ENCODE measurements at places on chromosomes 4 and X. TPM values are rescaled to one million over a fixed set of nuclear protein-coding genes. Genes with fewer than 3 reads are reported as not detected.

DNA sequence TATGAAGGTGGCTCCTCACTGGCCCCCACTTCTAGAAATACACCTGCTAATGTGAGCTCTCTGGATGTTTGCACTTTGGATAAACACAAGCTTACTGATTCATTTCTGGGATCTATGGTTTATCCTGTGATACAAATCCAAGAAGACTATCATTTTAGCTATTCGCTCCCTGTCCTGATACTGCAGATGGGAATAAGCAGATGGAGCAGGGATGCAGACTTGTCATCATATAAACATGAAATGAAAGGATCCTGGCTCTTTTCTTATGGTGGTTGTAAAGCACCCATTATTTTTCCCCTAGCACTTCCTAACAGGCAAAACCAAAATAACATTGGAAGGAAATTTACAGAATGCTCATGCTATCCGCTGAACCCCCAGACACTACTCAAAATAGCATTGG is 162.9 kb upstream of the NOCT start:
- DNase-seq = no peak

GRCh38 chrX:30577362-30577991 is at the start of gene TASL:
TSS of gene TASL (minus strand) at chrX:30577766. CDS start at chrX:30560355, 17,411 bp downstream.
- DNase-seq = no peak

GRCh38 chr4:185689407-185689806 is 122.6 kb downstream of the SORBS2 start:
- no peak for DNase-seq

- no peak for DNase-seq
These were observed 54.2 kb downstream of the QRFPR start for GRCh38 chr4:121326597-121326996.

- DNase-seq = no peak
These were observed 18.8 kb upstream of the TMEM131L start for GRCh38 chr4:153447175-153447905.

DNA sequence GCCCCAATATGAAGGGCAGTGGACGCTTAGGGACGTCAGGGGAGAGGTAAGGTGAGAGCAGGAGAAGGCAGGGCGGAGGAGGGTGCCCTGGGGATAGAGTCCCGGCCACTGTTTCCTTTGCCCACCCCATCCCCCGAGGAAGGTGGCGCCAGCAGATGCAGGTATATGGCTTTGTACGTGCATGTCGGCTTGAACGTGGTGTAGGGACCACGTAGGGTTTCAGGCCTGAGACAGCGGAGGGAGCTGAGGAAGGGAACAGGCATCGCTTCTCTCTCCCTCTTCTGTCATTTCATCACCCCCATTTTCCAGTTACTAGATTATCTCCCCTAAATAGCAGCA is 97.9 kb downstream of the PHKA2 start:
- no peak for DNase-seq

DNA sequence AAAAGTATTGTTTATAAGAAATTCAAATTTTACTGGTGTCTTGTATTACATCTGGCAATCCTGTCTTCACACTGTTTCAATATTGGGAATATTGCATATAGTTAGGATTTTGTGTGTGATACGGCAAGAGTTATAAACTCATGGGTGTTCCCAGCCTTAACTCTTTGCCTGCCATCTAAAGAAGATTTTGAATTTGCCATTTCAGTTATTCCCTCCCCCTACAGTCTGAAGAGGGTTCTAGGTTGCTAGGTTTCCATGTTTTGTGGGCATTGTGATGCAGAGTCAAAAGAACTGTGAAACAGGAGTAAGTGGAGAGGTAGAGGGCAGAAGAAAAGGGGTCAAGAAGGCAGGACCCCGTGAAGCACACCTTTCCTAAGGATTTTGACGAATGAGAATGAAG is at the start of gene CPXCR1:
CPXCR1 (plus strand) TSS at position 301 of the 400 bp plus-strand sequence. CDS start 6,190 bp downstream, outside the sequence.
- no peak for DNase-seq

- DNase-seq = no peak
These were observed 4.3 kb downstream of the TMPRSS11E start for GRCh38 chr4:68451246-68452211.

DNA sequence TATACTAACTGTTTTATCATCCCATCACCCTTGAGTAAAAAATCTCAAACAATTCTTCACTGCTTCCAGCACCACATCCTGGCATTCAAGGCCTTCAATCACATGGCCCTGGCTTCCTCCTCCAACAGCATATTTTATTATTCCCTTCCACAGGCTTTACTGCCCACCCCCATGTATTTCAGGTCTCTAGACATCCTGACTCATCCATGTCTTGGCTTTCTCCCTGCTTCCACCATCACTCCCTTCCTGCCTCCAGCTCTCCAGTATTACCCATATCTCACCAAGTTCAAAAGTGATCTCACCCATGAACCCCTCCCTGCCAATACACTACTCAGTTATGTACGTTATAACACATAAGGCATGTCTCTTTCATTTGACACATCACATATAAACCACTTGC is 34.7 kb upstream of the PLAC1 start:
- no peak for DNase-seq

DNA sequence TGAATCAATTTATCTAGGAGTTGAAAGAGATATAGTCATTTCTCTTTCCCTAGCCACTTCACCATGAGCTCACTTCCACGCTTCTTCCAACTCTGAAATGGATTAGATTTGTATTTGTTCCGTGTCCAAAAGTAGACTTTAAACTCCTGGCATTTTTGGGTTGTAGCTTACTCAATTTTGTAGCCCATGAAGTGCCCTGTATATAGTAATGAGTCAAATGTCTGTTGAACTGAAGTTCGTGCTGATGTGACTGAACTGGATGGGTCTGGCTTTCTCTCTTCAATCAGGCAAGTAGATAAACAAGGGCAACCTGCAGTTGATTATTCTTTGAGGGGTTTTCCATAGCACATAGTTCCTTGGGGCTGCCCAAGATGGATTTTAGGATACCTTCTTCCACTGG is 450.6 kb downstream of the SH2D1A start:
- no peak for DNase-seq

- no peak for DNase-seq
These were observed 128.4 kb downstream of the BTC start for GRCh38 chr4:74665876-74666275.

DNA sequence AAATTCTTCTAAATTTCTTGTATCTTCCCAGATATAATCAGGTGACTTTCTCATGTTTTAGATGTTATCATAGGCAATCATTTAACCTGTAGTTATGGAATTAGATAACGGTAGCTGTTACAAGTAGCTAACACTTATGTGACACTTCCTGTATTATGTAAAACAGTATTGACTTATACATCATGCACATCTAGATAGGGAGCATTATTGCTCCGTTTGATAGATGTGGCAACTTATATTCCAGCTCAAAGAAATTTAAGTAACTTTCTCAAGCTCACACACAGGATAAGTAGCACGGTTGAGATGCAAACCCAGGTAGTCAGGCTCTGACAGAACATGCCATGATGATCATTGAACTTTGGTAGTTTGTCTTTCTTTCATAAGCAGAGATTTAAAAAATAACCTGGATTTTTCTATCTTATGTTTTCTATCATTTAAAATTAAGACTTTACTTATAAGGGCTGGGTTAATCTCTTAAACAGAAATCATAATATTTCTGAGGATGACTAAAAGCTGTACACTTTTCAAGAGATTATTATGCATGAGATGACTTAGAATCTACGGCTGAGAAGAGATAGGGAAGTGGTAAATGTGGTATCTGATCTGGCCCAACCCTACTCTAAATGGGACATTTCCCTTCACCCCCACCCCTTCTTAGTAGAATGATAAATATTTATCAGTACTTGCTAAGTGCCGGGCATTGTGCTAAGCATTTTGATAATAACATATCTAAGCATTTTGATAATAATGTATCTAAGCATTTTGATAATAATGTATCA is 69.1 kb upstream of the HPGD start:
- no peak for DNase-seq

The PCSK1N gene
- total RNA-seq = not detected

The UGT2B15 gene
- total RNA-seq = not detected

The ARMCX2 gene
- total RNA-seq = 30.2 TPM

The SERTM2 gene
- not detected for total RNA-seq

The DAPP1 gene
- total RNA-seq = 0.73 TPM

The ARMCX1 gene
- 29.6 TPM for total RNA-seq

The DUX4 gene
- total RNA-seq = not detected
